Neural crest cell (in vitro differentiated cells): ENCODE measurements at places on chromosomes 6 and 20. TPM values are rescaled to one million over a fixed set of nuclear protein-coding genes. Genes with fewer than 3 reads are reported as not detected.
A peak's percentile ranks its signal among the peaks of the same experiment; 100 is the strongest.

- DNase-seq, result no peak
Observed at GRCh38 chr20:24825591-24825990, 123.5 kb upstream of the CST7 start.

- DNase-seq, result no peak
Observed at GRCh38 chr6:76506808-76507207, 434.3 kb upstream of the IMPG1 start.

- DNase-seq, result no peak
Observed at GRCh38 chr6:159469443-159469842, 223.6 kb downstream of the SOD2 start.

DNA sequence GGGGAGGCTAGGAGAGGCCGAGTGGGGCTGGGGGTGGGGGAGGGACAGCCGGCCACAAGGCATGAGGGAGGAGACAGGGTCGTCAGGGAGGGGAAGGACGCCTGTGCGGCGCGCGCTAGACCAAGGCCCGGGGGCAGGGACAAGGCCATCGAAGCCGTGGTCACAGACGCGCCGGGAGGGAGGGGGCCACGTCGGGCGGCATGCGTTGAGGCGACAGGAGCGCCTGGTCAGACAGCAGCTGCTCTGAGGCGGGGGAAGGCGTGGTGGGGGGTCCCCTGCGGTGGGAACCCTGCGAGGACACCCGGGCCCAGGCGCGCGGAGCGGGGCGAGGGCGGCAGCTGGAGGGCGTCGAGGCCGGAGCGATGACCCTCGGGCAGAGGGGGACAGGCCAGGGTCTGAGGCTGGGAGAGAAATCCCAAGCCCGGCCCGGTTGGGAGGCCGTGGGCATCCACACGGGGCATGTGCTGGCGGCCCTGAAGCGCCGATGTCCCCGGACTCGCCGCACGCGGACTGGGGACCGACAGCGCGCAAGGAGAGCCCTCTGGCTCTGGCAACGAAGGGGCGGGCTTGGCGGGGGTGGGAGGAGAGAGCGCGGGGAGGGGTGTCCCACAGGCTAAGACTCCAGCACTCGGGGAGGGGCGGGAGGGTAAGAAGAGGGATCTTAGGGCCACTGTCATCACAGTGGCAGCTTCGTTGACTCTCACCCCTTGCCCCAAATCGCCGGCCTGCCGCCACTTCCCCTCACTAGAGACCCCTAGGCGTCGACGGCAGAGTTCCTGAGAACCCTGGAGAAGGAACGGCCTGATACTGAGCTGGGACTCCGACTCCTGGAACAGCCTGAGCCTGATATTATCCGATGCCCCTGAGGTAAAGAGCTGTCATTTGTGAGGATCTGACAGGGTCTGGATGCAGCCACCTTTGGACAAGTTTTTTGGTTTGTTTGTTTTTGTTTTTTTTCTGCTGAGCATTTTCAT lies 5.0 kb downstream of the TMEM239 start:
- no peak for DNase-seq

DNA sequence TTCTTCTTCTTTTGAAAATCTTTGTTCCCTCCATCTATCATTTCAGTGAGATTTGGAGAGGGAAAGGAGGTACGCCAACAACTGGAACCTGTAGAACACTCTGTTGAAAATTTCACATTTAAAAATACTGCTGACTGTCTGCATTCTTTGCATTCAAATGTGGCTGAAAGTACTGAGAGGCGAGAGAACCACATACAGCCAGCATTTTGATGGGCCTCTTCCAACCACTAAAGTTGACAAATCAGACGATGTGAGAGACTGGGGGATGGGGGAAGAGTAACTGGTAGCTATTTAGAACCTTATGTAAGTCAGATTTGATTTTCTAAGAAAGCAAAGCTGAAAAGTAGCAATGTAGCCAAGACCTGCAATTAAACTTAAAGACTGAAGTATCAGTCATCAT lies 77.5 kb downstream of the FKBP5 start:
- no peak for DNase-seq

GRCh38 chr20:49587111-49587570 lies 19.2 kb upstream of the PTGIS start:
- no peak for DNase-seq

- DNase-seq, result no peak
Observed at GRCh38 chr6:3305831-3306230, 47.1 kb downstream of the PSMG4 start.

GRCh38 chr6:82268301-82268846 lies 20.8 kb upstream of the IBTK start:
- no peak for DNase-seq

DNA sequence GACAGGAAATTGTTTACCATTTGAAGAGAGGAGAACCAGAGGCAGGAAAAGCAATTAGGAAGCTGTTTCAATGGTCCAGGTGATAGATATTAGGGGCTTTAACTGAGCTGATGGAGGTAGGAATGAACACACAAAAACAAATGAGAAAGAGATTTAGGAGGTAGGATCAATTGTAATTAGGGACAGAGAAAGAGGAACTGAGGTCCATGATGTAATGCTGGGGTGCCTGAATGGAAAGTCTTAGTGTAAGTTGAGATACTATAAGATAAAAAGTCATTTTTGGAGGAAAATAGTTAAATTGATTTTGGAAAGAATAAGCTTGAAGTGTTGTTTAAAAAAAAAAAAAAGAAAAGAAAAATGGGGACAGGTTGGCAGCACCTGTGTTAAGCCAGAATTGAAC lies 58.5 kb upstream of the B3GAT2 start:
- no peak for DNase-seq

GRCh38 chr6:118905851-118906250 lies 11.9 kb downstream of the ASF1A start:
- DNase-seq, result no peak

DNA sequence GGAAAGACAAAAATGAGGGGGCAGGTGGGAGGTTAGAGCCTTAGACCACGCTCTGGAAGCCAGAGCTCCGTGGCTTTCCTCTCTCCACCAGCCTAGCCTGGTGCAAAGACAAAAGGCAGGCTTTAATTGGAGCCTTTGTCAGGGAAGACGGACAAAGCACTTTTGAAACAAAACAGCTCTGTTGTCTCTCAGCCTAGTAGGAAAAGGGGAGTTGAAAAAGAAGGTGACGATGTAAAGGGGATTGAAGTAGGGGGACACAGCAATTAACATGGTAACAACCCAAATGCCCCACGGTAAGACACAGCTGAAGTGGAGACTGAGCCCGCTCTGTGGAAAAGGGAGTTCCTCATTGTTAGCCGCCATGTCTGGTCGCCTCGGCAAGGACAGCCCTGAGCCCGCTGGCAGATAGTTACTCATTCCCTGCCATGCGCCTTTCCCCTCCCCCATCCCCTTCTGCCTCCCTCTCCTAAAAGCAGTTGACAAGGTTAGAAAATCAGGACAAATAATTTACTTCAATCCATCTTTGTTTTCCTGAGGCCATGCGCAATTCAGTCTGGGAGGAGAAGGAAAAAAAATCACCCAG lies 93.0 kb downstream of the TCP11 start:
- DNase-seq, result peak; percentile 32

GRCh38 chr6:5054245-5054873 lies 30.8 kb upstream of the PPP1R3G start:
- DNase-seq, result no peak

- no peak for DNase-seq
Observed at GRCh38 chr6:166104107-166104506, 63.5 kb downstream of the TBXT start.

DNA sequence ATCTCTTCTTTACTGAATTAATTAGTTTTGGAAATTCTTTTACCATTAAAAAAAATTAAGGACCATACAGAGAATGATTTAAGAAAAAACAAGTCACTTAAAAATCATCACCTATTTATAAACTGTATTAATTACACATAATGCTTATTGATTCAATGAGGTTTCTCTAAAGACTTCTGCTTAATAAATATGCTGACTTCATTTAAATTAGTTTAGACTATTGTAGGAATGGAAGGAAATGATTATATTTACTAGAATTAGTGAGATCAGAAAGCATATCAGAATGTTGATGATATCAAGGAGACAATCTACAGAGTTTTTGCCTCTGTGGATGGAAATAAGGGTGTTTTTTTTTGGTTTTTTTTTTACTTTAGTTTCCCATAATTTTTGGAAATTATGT lies 34.6 kb upstream of the SMIM28 start:
- no peak for DNase-seq

- no peak for DNase-seq
Observed at GRCh38 chr6:92681401-92681800, 738.0 kb downstream of the EPHA7 start.

DNA sequence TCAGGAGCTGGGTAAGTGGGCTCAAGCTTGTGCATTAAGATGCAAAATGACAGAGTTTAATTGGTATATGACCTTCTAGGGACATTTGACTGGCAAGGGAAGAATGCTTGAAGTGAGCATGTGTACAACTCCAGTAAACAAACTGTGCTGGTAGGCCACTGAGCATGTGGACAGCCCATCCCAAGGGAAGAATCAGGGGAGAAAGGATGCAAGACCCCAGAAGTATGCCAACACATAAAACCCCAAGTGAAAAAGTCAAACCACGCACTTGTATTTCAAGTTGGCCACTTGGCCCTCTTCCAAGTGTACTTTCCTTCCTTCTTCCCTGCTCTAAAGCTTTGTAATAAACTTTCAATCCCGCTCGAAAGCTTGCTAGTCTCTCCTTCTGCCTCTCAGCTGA lies 10.4 kb upstream of the THBD start:
- no peak for DNase-seq

GRCh38 chr20:19947611-19948264 lies 69.4 kb upstream of the NAA20 start:
- DNase-seq, result no peak

Gene SLC2A10
- total RNA-seq, result 11.3 and 12.7 TPM in 2 replicates

Gene CENPW
- 69.2 and 71.0 TPM in 2 replicates for total RNA-seq

Gene NPBWR2
- not detected in 2 replicates for total RNA-seq

Gene ZNF76
- 45.0 and 47.6 TPM in 2 replicates for total RNA-seq

Gene EEF1E1
- 49.9 and 53.2 TPM in 2 replicates for total RNA-seq

Gene ZNF512B
- total RNA-seq, result 33.0 and 34.0 TPM in 2 replicates

Gene MYLK4
- 0.80 and 0.96 TPM in 2 replicates for total RNA-seq

Gene MACROD2
- 4.0 and 6.4 TPM in 2 replicates for total RNA-seq

Gene GATA5
- total RNA-seq, result 0.14 TPM in 1 of 2 replicates, not detected in the other

Gene REV3L
- 17.1 and 22.2 TPM in 2 replicates for total RNA-seq
